Activated CD4-positive, alpha-beta T cell treated with anti-CD3 and anti-CD28 coated beads for 4 hours (primary cell): ENCODE measurements at places on chromosomes 2 and 18.

DNA sequence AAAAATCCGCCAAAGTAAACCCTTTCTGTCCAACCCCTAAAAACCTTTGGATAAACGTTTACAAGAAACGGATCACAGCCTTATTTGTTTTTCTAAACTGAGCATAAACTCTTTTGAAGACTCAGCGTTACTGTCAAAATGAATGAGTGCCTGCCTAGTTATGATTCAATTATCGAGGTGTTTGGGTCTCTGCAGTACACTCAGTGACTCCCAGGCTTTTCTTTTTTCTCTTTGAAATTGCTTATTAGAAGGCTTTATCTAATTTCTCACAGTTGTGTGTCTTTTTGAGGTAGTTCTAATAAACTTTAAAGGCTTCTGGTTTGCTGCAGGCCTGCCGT is 663 bp downstream of the RHBDD1 start:
- DNase-seq, result no peak

DNA sequence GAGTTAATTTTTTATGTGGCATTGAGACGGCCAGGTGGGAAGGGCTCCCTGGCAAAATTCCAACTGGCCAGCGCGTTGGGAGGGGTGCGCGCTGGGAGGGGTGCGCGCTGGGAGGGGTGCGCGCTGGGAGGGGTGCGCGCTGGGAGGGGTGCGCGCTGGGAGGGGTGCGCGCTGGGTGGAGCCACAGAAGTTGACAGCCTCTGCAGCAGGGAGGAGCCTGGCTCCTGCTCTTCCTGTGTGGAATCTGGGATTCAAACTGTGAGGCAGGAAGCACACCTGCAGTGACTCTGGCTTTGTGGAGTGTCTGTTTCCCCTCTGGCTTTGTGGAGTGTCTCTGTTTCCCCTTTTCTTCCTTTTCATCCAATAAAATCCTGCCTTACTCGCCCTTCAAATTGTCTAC is 147.9 kb upstream of the CBLN2 start:
- no peak for DNase-seq

GRCh38 chr2:235864302-235864701 is 303.9 kb downstream of the GBX2 start:
- no peak for DNase-seq

DNA sequence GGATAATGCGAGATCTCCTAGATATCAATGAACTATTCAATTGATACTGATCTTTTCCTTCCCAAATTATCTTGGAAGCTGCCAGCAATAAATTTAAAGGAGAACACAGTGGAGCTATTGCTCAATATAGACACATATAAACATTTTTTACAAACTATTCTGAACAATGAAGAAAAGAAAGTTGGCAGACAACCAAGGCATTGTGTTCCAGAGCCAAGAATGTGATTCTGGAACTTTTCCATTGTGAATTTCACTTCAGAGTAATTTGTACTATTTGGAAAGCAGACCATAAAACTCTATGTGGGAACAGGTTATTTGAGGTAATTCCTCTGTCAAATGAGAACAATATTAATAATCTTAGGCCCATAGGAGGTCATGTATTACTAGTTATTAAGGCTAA is 588.2 kb downstream of the IRS1 start:
- no peak for DNase-seq

DNA sequence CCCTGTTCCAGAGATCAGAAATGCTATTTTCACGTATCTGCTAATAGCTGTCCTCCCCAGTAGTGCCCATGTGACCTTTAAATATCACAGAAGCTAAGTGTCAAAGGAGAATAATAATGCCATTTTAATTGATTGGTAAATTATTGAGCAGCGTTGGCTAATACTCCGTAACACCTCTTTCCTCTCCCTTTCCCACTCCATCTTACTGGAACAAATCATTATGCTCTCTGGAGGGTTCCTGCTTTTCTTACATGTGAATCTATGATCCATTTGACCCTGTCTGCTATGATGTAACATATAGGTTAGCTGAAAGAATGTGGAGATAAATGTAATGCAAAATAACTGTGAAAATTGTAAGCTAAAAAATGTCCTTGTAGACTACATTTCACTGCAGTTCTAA is 383.6 kb upstream of the GYPC start:
- no peak for DNase-seq

DNA sequence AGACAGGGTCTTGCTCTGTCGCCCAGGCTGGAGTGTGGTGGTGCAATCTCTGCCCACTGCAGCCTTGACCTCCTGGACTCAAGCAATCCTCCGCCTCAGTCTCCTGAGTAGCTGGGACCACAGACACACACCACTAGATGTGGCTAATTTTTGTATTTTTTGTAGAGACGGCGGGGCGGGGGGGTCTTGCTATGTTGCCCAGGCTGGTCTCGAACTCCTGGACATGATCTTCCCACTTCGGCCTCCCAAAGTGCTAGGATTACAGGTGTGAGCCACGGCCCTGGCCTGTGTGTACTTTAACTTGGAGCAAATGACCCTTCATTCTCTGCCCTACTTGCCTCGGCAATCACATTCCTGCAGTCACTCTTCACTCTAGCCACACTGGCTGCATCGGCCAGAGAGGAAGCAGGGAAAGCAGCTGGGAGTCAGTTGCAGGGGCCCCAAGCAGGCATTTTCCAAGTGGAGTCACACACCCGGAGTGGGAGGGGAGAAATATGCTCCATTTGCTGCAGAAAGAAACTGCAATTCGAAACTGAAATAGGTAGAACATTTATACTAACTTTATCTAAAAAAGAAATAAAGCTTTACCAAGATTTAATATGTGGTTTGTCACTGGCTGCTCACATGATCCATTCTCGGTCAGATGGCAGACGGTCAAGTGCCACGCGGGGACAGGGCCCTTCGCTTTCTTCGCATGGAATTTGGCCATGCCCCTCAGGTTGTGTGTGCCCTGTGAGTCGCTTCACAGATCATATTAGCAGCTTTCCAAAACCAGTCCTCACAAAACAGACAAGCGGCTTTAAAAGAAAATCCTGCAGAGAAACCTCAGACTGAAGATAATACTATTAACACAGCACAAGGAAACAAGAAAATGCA is 37.1 kb downstream of the FAM161A start:
- DNase-seq, result no peak

DNA sequence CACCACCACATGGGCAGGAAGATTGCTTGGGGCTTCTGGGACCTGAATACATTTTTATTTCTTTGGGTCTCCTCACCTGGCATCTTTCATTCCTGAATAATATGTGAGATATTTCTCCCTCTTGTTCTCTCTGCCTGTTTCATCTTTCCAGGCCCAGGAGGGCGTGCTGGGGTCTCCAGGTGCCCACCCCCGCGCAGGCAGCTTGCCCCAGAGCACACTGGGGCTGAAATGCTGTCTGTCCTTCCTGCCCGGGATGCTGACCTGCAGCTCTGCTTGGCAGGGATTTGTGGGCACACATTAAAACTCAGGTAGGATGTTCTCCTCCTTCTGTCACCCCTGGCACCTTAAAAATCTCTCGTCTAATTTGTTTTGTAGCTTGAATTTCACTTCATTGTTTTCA is 39.7 kb upstream of the TEX51 start:
- no peak for DNase-seq

DNA sequence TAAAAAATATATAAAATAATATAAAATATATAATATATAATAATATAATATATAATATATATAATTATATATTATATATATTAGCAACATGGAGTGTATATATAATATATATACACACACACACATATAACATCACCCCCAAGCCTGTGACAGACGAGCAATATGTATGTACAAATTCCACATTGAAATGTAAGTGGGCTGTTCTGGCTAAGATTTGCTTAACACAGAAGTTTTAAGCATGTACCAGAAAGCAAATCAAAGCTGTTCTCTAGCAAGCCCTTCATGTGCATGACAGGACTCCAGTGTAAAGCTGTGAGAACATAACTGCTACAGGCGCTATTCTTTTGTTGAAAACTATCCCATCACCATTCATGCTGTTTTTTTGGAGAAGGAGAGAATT is 261.7 kb upstream of the TNP1 start:
- no peak for DNase-seq

GRCh38 chr2:32357318-32358110 is 691 bp downstream of the BIRC6 start:
- peak; percentile 18 for DNase-seq

DNA sequence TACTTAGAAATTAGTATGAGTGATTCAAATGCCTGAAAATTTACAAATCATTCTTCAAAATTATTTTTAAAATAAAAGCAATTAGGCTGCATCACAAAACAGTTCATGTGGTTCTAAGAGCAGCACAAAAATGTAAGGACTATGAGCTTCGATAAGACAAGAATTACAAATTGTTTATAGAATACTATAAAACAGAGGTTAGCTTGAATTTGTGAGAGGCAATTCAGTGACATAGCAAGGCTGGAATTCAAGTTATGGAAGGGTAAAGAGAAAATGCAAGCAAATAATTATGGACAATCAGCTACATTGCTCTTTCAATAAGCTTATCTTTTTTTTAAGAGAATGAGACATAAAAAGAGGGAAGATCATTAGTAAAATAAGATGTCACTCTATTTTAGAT is 7.1 kb upstream of the XIRP2 start:
- DNase-seq, result no peak

DNA sequence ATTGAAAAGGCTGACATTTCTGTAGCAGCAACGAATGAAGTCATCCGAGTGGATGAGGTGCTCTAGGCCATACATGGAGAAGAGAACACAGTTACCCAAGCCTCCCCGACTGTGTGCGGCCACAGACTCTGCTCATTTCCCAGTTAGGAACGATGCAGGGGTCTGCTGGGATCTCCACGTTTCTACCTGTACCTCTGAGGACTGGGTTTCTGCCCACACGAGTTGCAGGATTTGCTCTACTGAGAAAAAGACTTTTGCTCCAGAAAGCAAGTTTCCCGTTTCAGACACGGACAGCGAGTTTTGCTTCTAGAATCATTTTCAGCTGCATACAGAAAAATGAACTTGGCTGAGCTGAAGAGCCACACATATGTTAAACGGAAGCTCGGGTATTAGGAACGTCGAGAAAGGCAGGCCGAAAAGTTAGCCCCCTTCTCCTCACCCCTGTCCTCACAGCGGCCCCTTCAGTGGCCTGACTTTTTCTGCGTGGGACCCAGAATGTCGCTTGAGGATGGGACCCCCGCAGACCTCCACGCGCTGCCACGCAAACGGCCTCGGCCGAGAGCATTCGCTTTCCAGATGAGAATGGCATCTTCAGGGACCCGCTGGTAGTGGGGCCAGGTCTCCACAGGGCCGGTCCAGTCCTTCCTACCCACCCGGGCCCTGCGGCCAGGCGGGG is 582 bp upstream of the RAB31 start:
- no peak for DNase-seq
